ENCODE measurements at places on chromosomes 7 and 10.

DNA sequence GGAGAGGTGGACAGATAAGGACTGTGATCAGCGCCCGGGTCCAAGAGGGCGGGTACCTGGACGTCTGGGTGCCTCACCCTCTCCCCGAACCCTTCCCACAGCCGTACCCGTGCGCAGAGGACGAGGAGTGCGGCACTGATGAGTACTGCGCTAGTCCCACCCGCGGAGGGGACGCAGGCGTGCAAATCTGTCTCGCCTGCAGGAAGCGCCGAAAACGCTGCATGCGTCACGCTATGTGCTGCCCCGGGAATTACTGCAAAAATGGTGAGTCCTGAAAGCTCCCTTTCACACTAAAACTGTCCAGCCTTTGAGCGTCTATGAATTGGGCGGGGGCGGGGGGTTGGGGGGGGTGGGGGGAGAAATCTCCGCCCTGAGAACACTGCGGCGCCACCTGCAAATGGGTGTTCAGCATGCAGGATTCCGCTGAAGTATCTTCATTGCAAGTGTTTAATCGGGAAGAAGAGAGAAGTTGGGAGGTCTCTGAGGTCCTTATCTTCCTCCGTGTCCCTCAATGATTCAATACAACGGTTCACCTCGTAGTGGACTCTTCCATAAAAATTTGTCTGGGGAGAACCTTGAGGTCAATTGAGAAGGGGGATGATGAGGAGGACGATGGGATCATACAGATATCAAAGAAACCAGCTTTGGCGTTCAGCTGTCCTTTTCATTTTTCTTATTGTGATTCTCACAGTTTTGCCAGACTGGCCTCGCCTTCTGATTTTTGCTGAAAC, 906 bp downstream of the DKK1 start:
- no peak for DNase-seq

DNA sequence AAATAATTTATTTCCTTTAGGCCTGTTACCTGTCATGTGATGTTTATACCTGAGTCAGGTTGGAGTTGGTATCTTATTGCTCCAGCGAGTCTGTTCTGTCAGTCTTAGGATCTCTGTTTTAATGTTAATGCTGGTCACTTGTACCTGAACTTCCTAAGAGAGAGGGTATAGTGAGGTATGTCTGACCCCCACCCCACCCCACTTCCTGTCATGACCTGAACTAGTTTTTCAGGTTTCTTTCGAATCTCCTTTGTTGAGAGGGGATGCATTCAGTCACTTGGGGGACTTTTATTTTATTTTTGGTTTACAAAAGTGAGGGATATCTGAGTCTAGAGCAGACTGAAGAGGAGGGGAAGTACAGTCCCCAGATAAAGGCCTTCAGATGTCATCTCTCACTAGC, 769.0 kb upstream of the COBL start:
- no peak for DNase-seq

DNA sequence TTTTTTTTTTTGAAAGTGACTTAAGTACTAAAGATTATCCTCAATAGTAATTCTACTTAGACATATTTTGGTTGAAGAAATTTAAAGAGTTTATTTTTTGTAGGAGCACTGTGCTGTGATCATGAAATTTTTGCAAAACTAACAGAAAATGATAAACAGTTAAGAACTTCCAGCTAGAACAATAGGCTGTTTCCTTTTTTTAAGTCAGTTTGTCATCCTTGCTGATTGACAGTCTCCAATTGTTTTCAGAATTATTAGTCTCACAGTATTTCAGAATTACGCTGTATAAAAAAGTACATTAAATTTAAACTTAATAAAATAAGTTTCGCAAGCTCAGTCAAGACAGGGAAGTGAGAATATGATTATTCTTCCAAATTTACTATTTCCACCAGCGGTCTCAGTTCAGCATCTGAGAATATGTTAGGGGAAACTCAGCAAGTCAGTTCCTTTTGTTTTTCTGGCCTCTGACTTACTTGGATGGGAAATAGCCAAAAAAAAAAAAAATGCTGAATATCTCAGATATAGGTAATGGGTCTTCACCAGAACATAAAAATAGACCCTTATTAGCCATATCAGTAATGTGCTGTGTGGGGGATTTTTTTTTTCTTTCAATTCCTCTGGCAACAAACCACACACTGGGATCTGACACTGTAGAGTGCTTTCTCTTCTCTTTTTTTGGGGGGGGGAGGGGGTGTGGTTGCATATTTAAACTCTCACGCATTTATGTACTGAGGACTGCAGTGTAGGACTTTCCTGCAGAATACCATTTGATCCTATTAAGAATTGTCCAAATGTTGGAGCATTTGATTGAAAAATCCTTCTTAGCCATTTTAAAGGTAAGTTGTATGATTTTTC, at the start of gene CD36:
Gene CD36, plus strand, starts transcription at position 732 of the 855 bp plus-strand sequence. CDS start 8,099 bp downstream, outside the sequence.
- no peak for DNase-seq

DNA sequence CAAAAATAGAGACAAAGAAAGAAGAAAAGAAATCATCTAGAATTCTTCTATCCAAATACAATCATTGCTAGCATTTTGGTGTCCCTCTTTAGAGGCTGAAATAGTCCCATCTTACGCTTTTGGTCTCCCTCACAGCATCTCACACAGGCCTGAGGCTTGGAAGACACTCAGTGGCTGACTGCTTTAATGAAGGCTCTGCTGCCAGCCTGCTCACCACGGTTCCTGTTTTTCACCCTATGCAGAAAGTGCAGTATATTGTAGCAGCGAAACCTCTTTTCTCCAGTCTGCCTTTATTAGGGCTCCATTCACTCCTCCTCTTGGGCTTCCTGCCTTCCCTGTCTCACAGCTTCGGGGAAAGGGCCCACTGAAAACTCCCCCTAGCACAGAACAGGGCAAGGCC, 102.2 kb downstream of the JCAD start:
- no peak for DNase-seq

- DNase-seq = no peak
Measured at GRCh38 chr10:14554491-14555205, 220.0 kb downstream of the FAM107B start.

- no peak for DNase-seq
Measured at GRCh38 chr10:50210876-50211275, 40.4 kb downstream of the ASAH2 start.

DNA sequence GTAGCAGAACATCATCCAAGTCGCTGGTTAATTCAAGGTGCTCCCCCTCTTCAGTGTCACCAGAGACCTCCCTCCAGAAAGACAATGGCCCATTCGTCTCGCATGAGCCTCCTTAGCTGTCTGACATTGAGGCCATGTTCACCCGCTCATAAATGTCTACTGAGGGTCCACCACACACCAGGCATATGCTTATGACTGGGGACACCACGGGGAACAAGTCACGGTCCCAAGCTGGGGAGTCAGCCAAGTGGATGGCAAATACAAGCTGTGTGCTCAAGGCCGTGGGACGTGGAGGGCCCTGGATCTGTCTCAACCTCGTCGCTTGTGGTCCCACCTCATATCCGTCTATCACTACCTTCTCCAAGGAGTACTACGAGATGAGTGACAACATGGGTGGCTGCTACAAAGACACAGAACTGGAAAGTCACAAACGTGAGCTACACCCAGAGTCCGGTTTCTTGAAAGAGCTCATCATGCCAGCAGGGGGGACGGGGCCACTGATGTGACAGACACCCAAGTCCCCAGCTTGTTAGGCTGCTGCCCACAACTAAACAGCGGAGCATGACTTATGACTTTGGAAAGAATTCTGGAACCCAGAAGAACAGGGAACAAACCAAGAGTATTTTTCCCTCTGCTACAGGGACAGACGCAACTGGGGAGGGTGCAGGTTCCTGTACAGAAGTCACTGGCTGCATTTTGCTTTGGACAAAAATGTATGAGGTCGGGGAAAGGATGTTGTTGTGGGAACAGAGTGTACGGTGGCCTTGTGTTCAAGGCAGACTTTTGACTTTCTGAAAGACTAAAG, 189.6 kb downstream of the COBL start:
- DNase-seq = no peak

- DNase-seq = no peak
Measured at GRCh38 chr10:47452495-47453140, 31.3 kb downstream of the ANXA8 start.

DNA sequence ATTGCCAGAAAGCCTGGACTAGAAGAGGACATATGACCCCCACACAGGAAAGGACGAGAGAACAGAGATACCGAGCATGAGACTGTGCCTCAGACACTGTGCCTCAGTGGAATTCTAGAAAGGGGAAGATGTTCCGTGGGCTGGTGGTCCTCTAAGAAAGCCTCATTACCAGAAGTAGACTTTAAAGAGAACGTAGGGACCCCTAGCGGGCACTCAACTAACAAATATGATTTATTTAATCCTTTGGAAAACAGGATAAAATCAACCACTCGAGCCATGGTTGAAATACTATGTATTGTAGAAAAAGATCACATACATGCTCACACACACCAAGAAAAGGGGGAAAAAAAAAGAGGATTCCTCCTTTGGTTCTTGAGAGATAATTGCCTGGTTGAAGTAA, 701.2 kb upstream of the SORCS1 start:
- no peak for DNase-seq

- no peak for DNase-seq
Measured at GRCh38 chr10:43399320-43400310, 9.4 kb downstream of the HNRNPF start.

DNA sequence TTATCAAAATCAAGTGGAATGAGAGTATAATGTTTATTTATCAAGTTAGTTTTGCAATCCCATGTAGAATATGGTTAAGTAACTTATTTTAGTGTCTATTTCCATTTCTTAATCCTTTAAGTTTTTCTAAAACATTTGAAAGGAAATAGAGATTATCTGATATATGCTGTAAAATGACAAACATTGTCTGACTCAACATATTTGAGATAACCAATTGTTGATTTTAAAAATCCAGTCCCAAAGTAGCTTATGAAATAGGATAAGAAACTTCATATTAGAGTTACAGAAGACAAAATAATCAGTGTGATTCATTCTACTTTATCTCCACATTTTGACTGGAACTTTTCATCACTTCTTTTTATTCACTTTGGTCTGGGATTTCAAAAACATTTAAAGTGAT, 38.7 kb upstream of the CDK1 start:
- DNase-seq = no peak

GRCh38 chr10:89047397-89047796, 56.8 kb downstream of the FAS start:
- no peak for DNase-seq

GRCh38 chr7:155602156-155602555, 42.3 kb upstream of the RBM33 start:
- no peak for DNase-seq

- no peak for DNase-seq
Measured at GRCh38 chr7:131045526-131045925, 282.1 kb upstream of the MKLN1 start.

GRCh38 chr7:47400741-47401206, 181.1 kb downstream of the TNS3 start:
- DNase-seq = no peak

- DNase-seq = no peak
Measured at GRCh38 chr10:5411941-5412276, 448 bp upstream of the NET1 start.

DNA sequence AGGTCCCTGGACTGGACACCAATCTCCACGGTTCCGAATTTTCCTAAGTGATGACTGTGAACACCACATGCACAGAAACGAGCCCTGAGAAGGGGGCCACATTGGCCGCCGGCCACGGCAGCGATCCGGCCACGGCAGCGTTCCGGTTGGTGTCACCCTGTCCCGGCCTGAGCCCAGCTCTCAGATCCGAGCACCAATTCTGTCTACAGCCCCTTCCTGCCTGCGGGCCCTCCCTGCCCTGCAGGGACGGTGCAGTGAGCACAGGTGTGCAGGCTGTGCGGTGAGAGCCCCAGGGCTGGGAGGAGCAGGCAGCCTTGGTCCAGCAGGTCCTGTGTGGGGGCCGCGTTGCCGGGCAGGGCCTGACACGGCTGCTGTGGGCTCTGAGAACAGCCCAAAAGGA, 29.7 kb upstream of the GPR146 start:
- DNase-seq = no peak

GRCh38 chr7:110790992-110791391, 299.9 kb upstream of the LRRN3 start:
- no peak for DNase-seq

DNA sequence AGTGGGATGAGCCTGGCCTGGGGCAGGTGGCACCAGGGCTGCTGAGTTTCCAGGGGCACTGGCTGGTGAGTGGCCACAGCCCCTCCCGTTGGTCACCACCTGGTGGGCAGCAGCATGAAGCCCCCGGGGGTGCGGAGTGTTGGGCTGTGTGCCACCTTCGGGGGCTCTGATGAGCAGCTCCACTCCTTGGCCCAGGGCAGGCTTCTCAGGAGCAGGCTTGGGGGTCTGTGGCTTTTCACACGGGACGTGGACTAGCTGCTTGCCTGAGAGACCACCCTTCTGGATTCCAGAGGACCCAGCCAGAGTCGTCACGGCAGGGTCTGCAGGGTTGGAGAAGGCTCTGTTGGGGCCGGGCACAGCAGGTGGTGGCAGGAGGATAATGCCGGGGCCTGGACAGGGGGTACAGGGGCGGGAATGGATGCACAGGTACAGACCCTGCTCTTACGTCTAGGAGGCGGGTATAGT, 193.1 kb downstream of the ADARB2 start:
- no peak for DNase-seq

- no peak for DNase-seq
Measured at GRCh38 chr10:44244745-44245600, 139.9 kb downstream of the CXCL12 start.

DNA sequence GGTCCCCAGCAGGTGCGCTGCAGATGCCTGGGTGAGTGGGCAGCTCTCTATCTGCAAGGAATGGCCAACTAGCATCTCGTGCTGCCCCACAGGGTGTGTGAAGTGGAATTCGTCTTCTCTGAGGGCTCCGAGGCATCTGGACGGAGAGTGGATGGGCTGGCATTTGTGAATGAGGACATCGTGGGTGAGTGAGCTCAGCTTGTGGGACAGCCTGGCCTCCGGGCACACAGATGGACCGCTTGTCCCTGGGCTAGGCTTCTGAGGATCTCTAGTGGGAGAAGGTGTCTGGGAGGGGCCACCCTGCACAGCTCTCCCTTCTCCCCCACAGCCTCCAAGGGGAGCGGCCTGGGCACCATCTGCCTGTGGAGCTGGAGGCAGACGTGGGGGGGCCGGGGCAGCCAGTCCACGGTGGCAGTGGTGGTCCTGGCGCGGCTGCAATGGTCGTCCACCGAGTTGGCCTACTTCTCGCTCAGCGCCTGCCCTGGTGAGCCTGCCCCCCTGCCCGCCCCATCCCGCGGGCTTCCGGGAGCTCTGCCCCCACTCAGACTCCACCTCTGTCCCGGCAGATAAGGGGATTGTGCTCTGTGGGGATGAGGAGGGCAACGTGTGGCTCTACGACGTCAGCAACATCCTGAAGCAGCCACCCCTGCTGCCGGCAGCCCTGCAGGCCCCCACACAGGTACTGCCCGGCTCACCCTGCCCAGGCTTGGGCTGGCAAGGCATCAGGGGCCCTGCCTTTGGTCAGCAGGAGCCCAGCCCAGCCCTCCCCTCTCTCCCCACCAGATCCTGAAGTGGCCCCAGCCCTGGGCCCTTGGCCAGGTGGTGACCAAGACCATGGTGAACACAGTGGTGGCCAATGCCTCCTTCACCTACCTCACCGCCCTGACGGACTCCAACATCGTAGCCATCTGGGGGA, 6.3 kb downstream of the POLR2J start:
- no peak for DNase-seq

- no peak for DNase-seq
Measured at GRCh38 chr7:43753271-43753810, 5.1 kb upstream of the BLVRA start.

GRCh38 chr10:102639537-102639936, 4.7 kb upstream of the TRIM8 start:
- no peak for DNase-seq

GRCh38 chr7:80218723-80219122, 84.1 kb downstream of the GNAI1 start:
- DNase-seq = no peak
